ENCODE measurements at places on chromosomes 12 and 14.

GRCh38 chr14:51424561-51425251, 184.7 kb downstream of the TMX1 start:
- DNase-seq = peak; percentile 83

DNA sequence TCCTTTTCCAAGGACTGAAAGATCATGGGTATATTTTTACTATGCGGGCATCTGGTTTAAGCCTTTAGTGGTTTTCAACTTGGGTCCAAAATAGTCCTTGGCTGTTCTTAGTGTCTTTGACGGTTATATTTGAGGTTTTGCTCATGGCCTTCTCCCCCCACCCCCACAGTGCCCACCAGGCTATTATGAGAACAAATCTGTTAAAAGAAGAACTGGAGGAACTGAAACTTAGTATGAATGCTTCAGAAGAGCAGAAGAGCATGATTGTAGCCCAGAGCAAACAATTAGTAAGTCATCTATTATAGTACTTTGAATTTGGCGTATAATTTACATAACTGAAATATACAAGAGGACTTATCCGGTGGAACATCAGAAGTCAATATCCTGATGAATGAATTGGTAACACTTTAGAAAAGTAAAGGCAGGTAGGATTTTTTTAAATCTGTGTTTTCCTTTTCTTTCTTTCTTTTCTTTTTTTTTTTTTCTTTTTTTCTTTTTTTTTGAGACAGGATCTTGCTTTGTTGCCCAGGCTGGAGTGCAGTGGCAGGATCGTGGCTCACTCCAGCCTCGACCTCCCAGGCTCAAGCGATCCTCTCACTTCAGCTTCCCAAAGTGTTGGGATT, 71.8 kb upstream of the BCAT1 start:
- no peak for DNase-seq

GRCh38 chr14:64762044-64763034, 58.1 kb downstream of the PLEKHG3 start:
- DNase-seq = peak; percentile 98

DNA sequence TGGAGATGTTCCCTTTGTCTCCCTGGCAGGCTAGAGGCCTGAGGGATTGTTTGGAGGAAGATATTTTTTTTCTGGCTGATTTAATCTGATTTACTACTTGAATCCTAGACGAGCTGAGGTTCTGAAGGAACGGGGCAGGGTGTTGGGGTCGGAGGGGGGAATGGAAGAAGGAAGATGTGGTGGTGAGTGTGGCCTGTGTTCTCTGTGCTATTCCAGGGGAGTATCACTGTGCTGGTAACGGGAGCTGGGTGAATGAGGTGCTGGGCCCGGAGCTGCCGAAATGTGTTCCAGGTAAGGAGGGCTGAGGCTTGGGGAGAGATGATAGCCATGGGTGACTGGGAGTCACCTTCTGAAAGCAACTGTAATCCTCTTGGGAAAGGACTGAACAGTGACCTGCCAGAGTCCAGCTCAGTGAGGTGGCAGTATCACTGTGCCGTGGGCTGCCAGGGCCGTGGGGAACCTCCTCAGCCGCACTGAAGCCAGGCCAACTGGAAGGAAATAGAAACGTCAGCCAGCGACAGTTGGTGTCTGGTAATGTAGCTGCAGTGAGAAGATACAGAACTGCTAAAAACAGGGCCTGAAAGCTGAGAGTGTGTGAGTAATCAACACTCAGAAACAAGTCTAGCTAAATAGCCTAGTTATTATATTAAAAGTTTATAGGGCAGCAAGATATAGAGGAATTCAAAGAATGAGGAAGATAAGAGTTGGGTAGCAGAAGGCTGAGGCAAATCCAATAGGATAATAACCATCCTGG, 7.9 kb downstream of the C1S start:
- DNase-seq = peak; percentile 80

DNA sequence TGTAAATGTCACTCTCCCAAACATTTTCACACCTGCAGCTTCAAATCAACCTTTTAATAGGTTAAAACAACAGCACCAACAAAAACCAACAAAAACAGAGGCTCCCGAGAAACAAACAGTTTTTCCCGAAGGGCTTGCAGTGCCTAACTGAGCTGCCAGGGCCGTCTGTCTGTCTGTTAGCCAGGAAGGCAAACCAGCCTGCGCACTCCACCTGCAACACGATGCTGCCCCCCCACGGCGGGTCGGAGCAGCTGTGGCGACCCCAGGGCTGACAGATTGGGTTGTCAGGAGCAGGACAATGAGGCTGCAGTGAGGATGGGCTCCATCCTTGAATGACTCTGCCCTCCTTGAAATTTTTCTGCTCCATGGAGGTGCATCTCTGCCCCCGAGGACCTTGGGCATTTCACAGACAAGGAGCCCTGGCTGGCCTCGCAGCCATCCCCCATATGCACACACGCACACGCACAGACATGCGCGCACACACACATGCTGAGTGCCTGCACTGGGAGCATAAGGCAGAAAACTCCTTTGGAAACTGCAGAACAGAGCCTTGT, 2.6 kb downstream of the RTL1 start:
- no peak for DNase-seq

DNA sequence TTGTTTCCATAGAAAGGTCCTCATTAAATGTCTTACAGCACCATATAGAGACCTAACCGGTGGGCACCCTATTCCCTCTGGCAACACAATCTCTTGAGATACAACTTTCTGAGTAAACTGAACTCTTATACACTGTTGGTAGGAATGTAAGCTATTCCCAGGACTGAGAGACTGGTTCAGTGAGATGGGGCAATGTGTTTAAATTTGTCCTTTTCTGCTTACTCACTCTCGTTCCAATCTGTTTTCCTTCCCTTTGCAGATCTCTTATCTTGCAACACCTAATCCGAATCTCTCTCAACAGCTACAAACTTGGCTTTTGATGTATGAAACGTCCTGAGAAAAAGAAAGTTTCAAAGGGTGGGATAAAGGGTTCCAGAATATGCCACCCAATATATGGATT, 26.1 kb upstream of the ETV6 start:
- DNase-seq = peak; percentile 73

DNA sequence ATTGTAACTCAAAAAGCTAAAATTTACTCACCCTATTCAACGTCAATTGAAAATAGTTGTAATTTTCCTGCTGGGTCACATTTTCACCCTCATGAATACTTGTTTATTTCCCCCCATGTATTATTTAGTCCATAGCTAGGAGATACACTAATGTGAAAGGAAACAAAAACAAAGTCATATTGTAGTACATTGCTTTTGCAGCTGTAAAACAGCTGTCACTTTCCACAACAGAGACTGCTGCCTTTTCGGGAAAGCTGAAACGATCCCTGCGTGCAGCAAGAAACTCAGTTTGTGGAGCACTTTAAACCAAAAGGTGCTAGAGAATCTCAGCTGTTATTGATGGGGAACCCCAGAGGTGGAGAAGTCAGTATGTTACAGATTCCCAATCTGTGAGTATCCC, 4.3 kb downstream of the RACGAP1 start:
- peak; percentile 38 for DNase-seq

DNA sequence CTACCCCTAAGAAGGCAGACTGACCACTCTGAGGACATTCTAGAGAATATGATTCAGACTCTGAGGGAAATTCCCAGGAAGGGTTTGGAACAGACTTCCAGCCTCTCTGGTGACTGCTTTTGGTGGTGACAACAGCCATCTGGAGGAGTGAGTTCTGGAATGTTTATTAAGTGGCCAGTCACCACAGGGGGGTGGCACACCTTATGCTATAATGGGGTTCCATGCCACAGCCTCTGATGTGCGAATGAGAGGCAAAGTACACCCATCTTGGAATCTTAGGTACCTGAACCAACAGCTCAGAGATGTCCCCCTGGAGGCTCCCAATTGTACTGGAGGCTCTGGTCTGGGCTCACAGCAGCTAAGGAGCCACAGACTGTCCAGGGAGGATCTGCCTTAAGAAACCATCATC, 9.5 kb upstream of the TINF2 start:
- DNase-seq = no peak

- DNase-seq = no peak
Observed at GRCh38 chr12:106021516-106021915, 117.2 kb downstream of the NUAK1 start.

GRCh38 chr12:90090929-90091651, 382.5 kb upstream of the ATP2B1 start:
- peak; percentile 92 for DNase-seq

DNA sequence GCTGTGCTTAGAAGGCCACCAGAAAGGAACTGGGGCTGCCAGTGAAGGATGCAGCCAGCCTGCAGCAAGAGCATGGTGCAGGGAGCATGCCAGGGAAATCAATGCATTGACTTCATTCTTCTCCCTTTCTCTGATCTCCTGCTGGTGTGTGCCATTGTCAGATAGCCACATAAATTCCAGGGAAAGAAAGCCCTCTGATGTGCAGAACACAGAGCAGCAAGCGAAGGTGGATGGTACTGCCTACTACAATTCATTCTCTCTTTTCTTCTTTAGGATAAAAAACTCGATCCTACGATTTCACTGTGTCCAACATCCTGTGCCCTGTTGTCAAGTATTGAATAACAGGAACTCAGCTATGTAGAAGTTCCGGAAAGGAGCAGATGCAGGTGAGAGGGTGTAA, 446.7 kb upstream of the TMEM132C start:
- DNase-seq = no peak

DNA sequence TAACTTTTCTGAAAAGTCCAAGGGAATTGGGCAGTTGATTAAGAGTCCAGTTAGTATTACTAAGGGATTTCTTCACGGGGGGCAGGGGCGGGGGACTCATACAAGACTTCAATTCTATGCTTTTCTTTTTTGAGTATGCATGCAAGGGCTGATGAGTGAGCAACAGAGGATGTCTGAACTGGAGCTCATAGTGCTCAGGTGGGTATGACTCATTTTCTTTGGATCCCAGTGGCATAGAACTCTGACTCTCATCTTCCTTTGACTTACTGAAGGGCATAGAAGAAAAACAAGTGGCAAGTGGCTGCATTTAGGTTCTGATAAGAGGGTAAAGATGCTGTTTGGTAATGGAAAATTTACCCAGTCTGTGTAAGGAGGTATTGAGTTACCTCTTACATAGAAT, 749.2 kb downstream of the NOVA1 start:
- no peak for DNase-seq

DNA sequence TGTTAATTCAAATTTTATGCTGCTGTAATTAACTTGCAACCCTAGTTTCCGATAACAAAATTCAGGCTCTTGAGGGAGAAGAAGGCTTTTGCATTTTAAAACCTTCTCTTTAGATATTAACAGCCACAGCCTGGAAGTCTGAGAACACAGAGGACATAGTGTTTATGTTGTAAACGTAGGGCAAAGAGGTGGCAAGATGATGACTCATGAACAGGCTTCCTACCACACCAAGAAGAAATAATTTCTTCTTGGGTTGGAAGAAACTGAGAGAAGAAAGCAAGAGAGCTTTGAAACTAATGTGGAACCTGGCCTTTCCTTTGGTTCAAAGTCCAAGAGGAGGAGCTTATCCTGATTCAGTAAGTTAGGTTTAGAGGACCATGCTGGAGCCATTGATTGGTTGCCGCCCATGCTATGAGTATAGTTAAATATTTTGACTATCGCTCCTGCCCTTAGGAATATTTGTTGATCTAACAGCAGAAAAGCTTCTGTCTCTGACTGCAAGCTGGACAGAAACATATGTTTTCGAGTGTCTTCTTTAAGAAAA, 31.8 kb downstream of the CCDC198 start:
- no peak for DNase-seq

All from fibroblast of villous mesenchyme (primary cell).